DMS 273 treated with DMSO at 0.1 percent for 48 hours (cell line): ENCODE measurements at places on chromosomes 2 and 18.

DNA sequence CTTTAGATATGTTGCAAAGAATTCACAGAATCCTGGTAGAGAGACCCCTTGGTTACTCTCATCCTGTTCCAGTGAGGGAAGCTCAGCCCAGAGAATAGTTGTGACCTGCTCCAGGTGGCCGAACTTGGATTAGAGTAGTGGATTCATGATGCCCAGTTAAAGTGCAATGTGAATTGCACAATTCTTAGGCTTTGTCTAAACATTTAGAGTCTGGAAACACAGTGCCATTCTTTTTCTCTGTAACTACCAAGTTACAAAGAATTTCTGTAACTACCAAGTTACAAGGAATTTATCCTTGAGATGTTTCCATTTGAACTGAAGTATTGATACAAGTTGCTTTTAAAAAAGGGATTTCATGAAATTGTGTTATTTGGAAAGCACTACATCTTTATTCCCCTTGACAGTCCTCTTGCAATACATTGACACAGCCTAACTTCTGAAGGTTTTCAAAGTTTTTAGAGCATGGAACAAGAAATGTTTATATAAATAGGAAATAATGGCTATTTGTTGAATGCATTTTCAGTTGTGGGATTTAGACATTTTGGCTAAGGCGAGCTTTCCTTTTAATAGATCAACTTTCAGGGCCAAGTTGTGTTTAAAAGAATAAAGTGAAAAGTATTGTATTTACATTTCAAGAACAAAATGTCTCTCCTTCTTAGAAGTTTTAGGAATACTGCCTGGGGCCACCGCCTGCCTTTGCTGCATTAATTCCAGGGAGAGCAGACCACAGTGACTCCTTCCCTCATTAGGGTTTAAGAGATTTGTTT, 315.0 kb downstream of the LPIN1 start:
- DNase-seq = no peak

DNA sequence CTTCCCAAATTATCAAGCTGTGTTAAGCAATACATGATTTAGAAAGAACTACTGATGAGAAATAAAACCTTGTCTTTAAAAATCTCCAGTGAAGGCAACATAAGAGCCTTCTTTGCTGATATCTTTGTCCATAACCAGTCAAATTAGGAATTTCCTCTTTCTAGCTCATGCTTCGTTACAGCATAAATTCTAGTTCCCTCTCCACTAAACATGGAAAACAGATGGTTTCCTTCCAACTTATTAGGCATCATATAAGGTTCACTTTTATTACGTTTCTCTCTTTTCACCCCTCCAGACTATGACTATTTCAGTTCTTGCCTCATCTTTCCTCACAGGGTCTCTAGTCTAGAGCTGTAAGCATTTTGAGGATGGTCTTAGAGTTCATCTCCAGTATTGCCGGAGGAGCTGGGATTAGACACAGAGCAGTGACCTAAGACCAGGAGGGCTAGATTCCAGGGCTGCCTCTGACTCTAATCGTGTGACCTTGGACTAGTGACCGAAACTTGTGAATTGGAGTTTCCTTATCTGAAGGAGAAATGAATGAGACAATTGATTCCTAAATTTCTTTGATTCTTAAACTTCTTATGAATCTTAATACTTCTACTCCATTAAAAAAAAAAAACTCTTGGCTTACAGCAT, 195.5 kb upstream of the APCDD1 start:
- no peak for DNase-seq

DNA sequence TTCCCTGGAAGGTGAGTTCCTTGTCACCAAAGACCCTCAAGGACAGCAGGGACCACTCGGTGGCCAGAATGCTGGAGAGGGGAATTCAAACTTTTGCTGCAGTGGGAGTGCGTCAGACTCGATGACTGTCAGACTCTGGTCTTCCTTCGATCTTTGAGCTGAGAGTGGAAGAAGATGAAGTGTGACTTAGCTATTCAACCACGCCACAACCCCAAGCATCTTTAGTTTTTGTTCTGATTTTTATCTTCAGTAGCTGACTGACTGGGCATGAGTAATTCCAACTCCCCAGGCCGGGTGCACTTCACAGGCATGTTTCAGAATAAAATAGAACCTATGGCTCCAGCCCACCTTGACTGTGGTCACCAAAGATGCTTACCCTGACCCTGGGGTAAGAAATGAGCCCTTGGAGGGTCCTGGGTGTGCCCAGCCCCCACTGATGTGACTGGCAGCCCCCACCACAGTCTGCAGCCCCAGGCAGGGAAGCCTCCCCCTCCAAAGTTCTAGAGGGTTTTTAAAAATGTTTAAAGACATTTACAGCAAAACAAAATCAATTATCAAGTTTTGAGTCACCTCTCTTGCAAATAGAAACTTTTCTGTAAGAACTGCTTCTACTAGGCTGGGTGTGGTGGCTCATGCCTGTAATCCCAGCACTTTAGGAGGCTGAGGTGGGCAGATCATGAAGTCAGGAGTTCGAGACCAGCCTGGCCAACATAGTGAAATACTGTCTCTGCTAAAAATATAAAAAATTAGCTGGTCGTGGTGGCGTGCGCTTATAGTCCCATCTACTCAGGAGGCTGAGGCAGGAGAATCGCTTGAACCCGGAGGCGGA, 24.9 kb upstream of the YWHAQ start:
- no peak for DNase-seq

DNA sequence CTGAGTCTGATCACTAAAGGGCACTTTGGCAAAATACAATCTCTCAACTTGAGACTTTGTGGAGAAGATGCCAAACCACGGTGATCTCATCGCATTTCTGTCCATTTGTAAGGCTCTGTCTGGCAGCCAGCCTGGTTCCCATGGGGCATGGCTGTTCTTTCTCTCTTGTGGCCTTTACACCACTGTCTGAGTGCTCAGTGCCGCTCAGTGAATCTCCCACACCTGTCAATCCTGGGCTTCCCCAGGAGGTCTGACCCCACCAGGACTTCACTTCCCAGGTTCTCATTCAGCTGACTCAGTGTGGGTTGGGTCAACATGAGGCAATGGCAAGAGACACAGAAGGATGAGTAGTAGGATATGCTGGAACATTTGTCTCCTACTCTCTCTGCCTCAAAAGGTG, 96.8 kb upstream of the TRIB2 start:
- no peak for DNase-seq

DNA sequence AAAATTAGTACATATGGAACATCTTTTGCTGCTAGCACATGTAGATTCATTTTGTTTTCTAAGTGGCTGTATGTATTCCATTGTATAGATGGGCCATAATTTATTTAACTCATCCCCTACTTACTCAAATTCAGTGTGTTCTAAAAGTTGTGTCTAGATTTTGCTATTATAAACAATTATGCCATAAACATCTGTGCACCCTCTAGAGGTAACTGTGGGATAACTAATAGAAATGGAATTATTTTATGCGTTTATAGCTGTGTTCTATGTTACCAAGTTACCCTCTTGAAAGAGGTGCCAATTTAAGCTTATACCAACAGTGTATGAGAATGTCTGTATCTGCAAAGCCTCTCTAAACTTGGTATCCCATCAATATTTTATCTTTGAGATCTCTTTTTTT, 100.4 kb downstream of the MMADHC start:
- no peak for DNase-seq

- DNase-seq = no peak
Measured at GRCh38 chr18:49459404-49460171, 857 bp downstream of the DYM start.

DNA sequence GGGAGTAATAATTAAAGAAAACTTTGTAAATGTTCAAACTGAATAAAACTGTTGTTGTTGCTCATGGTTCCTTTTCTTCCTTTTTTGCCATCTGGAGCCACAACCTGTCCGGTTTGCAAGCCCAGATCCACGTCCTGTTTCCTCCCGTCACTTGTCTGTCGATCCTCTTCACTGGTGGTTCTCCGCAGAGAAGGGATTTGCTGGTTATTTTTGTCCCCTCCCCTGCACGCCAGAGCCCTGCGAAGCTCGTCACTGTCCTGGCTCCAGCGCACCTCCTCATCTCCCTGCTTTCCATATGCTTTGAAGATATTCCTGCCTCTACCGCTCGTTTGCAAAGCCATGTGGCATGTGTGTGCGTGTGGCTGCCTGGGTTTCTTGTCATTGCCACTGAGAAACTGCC, 461.4 kb downstream of the RNF144A start:
- peak; percentile 53 for DNase-seq

DNA sequence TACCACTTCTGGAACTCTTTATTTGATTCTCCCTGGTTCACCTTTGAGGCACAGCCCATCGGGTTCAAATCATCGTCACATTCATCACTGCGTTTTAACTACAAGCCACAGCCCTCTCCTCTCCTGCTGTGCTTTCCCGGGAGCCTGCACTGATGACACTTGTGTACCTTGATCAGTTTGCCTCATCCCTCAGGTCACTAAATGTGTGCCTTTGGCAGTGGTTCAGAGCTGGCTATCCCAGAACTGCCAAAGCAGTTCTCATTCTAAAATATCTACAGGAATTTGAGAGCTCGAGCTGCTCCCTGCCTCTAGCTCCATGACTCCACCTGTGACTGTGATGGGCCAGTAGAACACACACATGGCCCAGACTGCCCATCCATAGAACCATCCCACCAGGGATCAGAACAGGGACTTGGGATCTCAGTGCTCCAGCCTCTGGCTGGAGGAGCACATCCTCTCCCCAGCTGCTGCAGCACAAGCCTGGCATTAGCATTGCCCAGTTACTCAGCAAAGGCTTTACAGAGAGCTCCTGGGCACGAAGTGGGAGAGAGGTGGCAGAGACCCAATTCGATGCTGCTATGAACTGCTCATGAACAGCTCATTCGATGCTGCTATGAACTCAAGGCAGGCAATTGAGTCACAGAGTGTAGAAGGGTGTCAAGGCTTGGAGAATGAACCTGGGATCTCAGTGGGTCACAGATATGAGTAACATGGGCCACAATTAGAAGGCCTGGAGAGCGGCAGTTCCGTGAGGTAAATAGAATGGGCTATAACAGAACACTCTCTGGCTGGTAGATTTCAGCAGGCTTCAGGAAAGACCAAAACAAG, 41.9 kb downstream of the EVA1A start:
- no peak for DNase-seq

DNA sequence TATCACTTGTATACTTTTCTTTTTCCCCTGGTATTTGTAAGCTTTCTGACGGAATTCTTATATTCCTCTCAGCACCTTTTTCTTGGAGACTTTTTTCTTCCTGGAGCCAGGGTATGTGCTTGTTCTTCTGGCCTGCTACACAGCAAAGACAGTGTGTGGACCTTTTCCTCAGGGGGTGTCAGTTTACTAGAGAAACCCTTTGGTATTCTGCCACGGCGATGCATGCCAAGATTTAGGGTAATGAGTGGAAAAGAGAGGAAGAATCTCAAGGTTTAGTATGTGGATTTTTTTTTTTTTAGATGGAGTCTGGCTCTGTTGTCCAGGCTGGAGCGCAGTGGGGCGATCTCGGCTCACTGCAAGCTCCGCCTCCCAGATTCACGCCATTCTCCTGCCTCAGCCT, 152.2 kb downstream of the PHLPP1 start:
- DNase-seq = no peak

GRCh38 chr2:42340938-42341636, 19.9 kb downstream of the COX7A2L start:
- DNase-seq = no peak

DNA sequence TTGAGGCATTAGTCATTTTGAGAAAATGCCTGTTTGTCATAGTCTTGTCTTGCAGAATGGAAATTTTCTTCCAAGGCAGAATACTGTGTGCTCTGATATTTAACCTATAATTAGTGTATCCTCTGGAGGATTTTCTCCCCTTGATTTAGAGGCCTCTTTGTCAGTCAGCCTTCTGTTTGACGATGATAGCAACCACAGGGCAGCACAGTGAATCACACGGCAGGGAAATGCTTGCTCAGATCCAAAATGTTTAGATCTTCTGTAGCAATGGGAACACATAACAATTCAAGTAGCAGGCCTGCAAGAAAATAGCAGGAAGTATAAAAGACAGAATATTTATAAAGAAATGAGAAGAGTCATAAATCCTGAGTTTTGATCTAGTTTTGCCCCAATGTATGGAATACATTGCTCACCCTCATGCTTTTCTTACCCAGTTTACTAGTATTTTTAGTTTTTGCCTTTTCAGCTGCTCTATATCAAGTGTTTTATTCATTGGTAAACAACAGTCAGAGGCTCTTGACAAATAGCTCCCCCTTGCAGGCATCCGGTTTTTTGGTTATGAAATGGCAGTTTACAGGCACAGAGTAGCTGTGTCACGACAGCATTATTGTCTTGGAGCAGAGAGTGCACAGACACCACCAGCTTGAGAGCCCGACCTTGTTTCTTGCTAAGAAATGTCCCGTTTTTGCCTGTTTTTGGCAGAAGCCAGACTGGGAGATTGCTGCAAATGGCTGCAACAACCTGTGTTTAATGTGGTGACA, 185.1 kb downstream of the MYO3B start:
- DNase-seq = no peak

DNA sequence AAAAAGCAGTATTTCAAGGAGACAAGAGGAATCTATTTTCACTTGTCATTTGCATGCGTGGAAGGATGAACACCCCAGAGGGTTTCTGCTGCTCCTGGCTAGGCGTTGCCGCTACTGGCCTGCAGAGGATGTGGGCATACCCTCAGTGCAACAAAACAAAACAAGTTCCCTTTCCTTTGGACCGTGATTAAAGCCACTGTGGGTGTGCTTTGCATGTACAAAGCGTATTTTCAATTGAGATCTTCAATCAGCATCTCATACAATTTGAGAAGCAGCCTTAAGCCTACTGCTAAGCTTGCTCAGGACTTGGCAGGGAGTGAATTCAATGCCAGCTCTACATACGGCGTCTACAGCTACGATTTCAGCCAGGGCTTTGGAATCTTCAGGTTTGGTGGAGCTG, 298.4 kb downstream of the LPIN1 start:
- no peak for DNase-seq

DNA sequence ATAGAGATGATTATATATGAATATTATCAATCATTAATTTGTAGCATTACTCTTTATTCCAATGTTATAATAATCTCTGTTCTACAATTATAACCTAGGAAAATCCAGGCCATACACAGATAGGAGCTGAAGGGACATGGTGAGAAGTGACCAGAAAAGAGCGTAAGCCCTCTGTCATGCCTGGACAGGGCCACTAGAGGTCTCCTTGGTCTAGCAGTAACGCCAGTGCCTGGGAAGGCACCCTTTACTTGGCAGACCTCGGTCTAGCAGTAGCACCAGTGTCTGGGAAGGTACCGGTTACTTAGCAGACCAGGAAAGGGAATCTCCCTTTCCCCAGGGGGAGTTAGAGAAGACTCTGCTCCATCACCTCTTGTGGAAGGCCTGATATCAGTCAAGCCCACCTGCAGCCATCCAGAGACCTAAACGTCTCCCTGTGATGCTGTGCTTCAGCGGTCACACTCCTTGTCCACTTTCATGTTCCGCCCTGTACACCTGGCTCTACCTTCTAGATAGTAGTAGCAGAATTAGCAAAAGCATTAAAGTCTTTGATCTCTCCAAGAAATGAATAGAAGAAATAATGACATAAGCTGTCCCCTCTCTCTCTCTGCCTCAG, 447.5 kb upstream of the FSIP2 start:
- no peak for DNase-seq

GRCh38 chr2:3604991-3605961, 10.4 kb downstream of the COLEC11 start:
- DNase-seq = no peak

- no peak for DNase-seq
Measured at GRCh38 chr2:140621583-140622362, 1509.0 kb downstream of the LRP1B start.
